ENCODE measurements at places on chromosomes 2 and 18. TPM values are rescaled to one million over a fixed set of nuclear protein-coding genes. Genes with fewer than 3 reads are reported as not detected.

STRADB gene
- 23.2 TPM for total RNA-seq

ITGB6 gene
- not detected for total RNA-seq

UGT1A1 gene
- total RNA-seq, result not detected

PKDCC gene
- total RNA-seq, result not detected

METTL21A gene
- 39.2 TPM for total RNA-seq

KATNAL2 gene
- 1.3 TPM for total RNA-seq

LYG1 gene
- 0.37 TPM for total RNA-seq

IL1A gene
- 0.16 TPM for total RNA-seq

TRABD2A gene
- 61.7 TPM for total RNA-seq

RTP5 gene
- total RNA-seq, result not detected

SH3BP4 gene
- total RNA-seq, result 0.18 TPM

AQP4 gene
- not detected for total RNA-seq

PPIG gene
- total RNA-seq, result 72.6 TPM

POTEC gene
- total RNA-seq, result not detected

NEU2 gene
- not detected for total RNA-seq

CHRNG gene
- not detected for total RNA-seq

XDH gene
- not detected for total RNA-seq

NDC80 gene
- total RNA-seq, result 89.7 TPM
